ENCODE measurements at places on chromosomes 6 and 20.
A peak's percentile ranks its signal among the peaks of the same experiment; 100 is the strongest.

DNA sequence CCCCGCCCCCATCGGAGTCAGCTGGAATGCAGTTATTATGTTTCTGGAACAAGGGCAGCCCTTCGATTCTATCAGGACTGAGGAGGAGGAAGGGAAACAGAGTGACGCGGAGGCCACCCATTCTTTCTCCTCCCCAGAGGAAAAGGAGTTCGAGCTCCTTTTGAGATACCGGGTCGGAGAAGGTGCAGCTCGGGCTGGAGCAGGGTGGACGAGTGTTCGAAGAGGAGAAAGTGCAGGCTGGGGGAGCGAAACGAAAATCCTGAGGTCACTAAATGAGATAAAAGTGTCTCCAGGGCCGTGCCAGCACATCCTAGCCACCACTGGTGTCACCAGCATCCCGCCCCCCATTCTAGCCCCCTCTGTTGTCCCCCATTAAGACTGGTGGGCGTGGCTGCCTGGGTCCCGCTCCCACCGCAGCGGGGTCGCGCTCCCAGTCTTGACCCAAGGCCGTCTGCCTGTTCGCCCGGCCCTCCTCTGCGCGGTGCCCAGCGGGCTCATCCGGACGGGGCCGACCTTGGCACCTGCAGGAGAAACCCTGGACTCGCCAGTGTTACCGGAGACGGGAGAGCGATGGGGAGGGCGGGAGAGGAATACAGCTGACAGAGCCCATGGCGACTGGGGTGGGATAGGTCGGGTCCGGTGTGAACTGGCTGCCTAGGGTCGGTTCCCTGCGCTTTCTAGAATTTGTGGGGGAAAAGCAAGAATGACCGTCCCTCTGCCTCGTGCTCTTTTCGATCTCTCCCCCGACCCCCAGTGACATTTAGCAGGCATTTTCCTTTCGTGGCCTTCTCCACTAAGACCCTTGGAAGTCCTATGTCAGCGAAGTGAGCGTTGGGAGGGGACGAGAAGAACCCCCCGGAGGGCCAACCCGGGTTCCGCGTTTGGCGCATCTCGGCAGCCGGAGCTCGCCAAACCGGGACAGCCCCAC lies 16.2 kb downstream of the FOXA2 start:
- DNase-seq: no peak

GRCh38 chr6:135901774-135902524 lies 50.4 kb downstream of the PDE7B start:
- DNase-seq: no peak

DNA sequence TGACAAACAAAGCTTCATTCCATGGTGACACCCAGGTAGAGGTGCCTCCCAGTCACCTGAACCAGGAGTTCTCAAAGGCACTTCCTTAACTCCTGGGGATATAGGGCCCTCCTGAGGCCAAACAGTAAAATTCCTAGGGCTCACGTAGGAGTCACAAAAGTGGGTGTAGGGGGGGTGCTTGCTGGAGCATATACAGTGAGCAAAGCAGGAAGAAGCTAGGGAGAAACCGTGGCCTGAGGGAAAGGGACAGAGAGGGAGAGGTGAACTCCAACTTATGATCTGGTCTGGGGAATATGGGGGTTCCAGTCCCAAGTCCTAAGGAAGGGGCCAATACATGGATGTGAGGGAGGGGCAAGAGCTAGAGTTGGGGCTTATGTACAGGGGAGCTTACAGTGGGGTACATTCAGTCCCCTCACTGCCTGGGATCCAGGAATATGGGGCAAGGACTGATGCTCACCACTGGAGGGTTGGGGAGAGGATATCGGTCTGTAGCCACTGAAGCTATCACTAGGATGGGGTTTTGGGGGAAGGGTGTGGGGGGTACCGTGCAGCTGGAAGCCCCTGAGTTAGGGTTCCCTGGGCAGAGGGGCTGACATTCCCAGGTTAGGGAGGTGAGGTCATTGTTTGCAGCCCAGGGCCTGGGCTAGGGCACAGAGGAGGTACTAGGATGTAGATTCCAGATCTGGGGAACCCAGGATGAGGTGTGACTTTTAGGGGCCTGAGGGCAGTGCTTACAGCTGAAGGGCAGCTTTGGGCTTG lies 950 bp downstream of the PEDS1 start:
- DNase-seq: no peak

DNA sequence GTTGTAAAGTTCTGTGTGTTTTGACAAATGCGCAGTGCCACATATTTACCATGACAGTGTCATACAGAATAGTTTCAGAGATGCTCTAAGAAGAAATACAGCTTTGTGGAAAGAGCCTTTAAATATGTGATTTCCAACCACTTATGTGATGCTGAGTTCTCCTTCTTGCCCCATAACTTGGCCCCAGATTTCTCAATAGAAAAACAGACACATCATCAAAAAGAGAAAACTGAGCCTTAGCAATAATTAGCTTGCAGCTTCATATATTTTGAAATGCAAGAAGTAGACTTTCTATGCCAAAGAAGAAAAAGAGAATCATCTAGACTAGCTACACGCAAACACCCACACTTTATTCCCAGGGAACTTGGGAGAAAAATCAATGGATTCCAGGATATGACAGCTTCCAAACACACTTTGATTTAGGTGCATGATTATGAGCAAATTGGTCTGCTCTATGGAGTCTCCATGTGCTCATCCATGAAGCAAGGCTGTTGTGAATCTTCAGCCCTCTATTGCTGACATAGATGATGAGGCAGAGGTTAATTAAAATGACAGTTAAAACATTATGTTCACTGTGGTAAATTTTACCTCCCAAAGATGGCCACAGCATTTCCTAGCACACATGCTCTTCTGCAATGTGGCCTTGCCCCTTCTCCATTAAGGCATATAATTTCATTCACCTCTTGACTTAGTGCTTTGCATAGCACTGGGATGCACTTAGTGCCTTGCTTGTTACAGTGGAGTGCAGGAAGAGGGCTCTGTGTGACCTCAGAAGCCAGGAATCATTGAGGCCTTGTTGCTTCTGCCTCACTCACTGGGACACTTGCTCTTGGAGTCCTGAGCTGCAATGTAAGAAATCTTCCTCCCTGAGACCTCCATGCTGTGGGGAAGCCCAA lies 174.6 kb downstream of the SYNDIG1 start:
- no peak for DNase-seq

DNA sequence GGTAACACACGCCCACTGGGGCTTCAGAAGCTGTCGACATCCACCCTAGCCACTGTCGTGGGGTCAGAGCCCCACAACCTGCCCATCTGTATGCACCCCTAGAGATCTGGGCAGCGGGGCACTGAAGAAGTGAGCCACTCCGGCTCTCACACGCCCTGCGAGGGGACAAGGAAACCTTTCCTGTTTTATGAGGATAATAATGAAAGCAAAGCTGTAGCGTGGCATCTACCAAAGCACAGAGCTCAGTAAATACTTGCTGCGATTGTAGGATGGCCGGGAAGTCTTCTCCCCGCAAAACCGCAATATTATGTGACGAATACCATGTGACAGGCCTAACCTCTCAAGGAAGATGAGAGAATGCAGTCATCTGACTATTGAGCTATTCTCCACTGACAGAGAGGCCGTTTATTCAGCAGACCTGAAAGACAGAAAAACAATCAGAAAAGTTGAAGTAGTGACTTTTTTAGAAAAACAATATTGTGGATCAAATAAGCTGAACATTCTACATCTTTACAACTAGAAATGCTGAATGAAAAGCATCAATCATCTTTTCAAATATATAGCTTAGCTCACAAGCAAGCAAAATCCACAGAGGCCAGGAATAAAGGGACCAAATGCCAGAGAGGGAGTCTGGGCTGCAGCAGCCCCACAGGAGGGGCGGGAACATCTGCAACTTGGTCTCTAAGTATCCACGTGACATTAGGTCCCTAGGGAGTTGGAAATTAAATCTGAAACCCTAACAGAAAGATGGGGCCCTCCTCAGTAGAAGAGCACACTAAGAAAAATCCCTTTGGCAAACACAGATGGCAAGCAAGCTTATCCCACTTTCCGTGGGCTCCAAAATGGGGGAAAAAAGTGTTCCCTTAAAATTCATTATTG lies 207.8 kb downstream of the TTLL2 start:
- no peak for DNase-seq

DNA sequence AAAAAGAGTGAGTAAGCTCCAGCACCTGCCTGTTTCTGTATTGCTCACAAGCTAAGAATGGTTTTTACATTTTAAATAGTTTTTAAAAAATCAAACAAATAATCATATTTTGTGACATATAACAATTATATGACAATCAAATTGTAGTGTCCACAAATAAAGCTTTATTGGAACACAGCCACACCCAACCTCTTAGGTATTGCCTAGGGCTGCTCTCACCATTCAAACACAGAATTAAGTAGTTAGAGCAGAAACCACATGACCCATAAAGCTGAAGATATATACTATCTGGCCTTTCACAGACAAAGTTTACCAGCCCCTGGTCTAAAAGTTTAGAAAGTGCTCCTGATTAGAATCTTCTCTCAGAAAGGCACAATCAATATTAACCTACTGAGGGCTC lies 11.2 kb downstream of the TNFRSF21 start:
- DNase-seq: no peak

DNA sequence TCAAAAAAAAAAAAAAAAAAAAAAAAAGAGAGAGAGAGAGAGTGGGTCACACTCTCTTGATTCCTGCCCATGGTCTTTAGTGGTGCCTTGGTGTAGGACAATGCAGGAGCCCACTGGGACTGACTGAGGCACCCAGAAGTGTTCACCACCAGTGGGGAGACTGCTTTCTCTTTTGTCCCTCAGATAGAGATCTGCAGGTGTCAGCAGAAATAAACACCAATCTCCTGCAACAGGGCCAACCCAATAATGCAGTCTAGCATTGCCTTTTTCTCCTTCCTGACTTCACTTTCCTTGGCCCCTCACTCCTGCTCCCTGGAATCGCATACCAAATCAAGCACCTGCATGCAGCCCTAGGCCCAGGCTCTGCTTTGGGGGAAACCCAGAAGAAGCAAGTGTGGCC lies 39.0 kb upstream of the CCDC28A start:
- no peak for DNase-seq

- no peak for DNase-seq
Measured at GRCh38 chr6:85283436-85283835, 166.4 kb upstream of the NT5E start.

GRCh38 chr6:143399176-143399575 lies 51.3 kb downstream of the ADAT2 start:
- no peak for DNase-seq

DNA sequence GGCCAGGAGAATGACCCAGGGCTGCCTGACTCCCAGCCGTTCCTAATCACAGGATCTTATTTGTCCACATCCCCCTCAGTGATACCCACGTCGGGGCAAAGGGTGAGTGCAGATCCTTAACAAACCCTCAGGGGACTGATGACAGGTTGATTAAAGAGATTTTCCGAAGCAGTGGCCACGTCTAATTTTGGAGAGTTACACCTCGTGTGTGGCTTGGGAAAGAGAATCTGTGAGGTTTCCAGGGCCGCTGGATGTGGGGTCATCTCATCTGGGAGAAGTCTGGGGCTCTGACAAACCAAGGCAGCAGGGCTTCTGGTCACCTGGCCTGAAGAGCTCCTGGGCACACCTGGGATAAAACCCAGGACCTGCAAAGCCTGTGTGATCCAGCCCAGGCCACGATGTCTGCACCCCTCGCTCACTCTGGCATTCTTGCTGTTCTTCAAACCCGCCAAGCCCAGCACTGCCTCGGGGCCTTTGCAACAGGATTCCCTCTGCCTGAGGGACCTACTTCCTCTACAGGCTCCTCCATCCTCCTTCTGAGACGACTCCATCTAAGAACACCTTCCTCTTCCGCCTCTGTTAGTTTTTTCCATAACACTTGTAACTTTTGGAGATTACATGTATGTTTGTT lies 4.7 kb downstream of the JPH2 start:
- no peak for DNase-seq

- DNase-seq: no peak
Measured at GRCh38 chr6:157962601-157963302, 18.9 kb upstream of the SYNJ2 start.

GRCh38 chr6:53641348-53641747 lies 24.2 kb downstream of the KLHL31 start:
- DNase-seq: no peak

DNA sequence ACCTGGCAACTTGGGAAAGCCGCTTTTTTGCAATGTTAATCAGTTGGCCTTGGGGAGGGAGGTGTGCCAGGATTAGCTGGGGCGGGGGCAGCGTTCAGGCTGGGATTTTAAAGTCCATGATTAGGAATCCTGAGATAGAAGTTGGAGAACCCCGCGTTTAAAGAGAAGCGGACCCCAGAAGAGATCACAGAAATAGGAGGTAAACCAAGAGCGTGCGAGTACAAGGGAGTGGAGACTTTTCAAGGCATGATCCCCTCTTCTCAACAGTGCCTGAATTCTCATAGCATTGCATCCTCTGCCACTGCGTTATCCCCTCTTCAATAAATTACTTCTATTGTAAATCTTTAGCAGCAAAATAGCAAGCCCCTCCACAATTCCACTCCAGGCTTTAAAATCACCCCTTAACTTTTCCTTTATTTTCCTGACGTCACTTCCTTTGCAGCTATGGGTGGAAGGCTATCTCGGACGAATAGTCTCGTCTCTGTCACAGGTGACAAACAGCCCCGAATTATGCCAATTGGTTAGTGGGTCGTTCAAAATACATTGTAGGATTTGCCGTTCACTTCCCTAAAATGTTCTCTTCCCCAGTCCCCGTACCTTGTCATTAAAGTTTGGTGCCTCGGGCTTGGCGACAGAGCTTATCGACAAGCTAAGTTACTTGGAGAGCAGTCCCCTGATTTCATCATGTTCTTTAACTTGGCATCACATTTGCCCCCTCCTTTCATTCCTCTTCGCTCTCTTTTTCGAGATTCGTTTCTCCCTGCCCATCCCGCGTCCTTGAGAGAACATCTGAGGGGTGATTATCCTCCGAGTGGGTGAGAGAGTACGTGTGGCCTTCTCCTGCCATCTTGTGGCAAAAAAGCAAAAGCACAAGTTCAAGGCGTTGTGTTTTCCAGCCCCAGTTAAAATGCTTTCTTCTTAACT lies 17.1 kb downstream of the OR2B2 start:
- DNase-seq: peak; percentile 83

- DNase-seq: no peak
Measured at GRCh38 chr6:38673397-38674165, 29.4 kb downstream of the GLO1 start.

DNA sequence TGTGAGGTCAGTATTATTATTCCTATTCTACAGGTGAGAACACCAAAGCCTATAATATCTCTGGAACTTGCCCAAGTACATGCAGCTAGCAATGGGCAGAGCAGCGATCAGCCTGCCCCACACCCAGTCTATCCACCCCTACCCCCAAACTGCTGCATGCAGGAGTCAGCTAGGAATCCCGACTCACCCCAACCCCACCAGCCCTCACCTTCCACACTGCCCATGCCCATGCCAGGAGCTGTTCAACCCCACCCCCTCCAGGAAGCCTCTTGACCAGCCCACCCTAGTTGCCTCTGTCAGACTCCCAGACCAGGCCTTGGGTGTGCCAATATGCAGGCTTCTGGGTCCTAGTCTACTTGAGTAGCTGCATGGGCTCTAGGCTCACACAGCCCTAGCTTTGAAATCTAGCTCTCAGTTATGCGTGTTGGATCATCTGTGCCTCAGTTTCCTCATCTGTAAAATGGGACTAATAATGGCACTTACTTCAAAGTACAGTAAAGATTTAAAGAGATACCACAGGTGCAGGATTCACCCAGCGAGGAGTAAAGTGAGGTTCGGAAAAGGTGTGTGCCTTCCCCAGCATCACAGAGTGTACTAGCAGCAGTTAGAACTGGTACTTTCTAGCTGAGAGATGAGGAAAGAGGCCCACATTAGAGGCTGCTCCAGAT lies 173.2 kb downstream of the VEGFA start:
- DNase-seq: no peak

All from LoVo (cell line).